ENCODE measurements at places on chromosomes 2 and 18.

GRCh38 chr2:63667132-63667700 lies 78.5 kb downstream of the MDH1 start:
- DNase-seq: no peak

DNA sequence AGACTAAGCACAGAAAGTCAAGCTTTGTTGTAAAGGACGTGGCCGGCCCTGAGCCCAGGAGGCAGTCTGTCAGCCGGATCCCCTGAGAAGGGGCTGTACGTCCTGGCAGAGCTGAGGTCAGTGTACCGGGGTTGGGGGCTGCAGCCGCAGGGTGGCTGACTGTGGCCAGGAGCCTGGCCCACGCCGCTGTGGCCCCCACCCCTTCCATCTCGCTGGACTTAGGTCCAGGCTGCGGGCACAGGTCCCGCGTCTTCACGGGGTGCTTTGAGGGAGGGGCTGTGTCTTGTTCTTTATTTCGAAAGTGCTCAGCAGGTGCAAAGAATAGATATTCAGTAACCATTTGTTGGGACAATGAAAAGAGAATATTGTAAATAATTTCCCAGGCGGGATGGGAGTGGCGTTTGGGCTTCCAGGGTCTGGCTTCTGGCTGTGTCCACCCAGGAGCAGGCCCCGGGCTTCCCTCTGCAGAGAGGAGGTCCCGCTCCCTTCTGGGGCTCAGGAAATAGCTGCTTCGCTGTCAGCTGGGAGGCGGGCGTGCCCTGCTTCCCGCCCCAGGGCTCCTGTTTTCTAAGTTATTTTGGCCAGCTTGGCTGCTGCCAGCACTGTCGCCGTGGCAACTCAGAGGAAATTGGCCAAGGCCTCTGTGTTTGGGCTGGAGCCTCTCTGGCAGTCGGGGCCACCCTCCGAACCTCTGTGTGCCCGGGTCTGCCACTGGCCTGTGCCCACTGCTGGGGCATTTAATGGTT lies 7.4 kb downstream of the NFATC1 start:
- peak; percentile 47 for DNase-seq

DNA sequence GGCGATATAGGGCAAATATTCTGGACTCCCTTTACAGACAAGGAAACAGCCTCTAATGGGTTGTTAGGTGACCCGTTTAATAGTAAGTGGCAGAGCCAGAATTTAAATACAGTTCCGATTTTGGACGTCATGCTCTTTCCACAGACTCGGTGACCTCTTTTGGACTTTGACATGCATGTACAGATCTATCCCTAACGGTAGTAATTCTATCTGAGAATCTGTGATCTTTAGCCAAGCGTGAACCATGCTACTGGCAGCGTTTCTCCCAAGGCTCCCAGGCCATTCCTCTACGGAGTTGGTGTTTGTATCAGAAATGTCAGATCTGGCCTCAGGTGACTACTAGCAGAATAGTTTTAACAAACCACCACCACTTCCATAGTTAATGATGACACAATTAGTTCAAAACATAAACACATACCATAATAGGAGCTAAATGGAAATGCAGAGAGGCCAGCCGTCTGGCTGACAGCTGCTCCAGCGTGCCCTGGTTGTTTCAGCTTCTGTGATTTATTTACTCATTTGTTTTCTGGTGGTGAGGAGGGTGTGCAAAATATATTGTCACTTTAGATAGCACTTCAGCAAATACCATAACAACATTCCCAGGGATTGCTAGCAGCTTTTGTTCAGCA lies 304.6 kb upstream of the LYPD1 start:
- no peak for DNase-seq

- no peak for DNase-seq
Measured at GRCh38 chr18:34114996-34115395, 109.7 kb downstream of the NOL4 start.

DNA sequence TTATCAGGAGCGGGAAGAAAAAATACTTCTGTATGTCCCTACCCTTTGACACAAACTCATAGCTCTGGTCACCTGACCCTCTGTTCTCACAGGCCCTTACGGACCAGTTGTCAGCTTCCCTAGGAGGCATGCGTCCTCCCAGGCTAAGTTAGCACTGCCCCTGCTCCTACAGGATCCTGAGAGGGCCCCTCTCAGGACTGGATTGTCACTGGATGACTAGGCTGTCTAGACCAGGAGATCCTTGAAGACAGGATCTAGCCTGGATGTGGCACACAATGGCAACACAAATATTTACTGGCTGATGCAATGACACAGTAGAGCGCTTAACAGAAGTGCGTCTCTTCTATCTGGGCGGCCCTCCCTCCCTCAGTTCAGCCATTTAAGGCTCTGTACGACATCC lies 7.7 kb downstream of the FAM228A start:
- no peak for DNase-seq

- DNase-seq: no peak
Measured at GRCh38 chr2:239157771-239158170, 243.0 kb downstream of the HDAC4 start.

DNA sequence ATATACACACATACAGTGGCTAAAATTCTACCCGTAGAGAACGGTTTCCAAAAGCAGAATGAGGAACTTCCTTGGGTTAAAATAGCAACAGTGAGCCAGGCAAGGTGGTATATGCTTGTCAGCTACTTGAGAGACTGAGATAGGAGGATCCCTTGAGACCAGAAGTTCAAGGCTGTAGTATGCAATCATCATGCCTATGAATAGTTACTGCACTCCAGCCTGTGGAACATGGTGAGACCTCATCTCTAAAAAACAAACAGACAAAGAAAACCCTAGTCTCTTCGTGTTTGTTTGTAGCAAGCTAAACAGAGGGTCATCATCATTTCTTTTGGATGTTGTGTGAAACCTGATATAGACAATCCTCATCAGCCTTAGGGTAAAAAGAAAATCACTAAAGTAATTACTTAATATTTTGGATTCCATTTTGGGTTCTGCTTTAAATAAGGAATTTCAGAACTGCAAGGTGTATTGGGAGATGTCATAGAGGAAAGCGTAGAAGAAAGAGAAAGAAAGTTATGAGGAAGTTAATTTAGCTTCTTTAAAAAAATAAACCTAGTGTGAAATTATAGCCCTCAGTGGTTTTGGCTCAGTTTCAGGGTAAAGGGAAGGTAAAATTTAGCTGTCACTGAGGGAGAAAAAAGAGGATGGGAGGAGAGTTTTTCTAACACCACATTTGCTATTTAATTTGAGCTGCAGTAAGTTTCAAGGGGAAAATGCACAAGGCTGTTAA lies 46.5 kb downstream of the PLEK start:
- DNase-seq: no peak

DNA sequence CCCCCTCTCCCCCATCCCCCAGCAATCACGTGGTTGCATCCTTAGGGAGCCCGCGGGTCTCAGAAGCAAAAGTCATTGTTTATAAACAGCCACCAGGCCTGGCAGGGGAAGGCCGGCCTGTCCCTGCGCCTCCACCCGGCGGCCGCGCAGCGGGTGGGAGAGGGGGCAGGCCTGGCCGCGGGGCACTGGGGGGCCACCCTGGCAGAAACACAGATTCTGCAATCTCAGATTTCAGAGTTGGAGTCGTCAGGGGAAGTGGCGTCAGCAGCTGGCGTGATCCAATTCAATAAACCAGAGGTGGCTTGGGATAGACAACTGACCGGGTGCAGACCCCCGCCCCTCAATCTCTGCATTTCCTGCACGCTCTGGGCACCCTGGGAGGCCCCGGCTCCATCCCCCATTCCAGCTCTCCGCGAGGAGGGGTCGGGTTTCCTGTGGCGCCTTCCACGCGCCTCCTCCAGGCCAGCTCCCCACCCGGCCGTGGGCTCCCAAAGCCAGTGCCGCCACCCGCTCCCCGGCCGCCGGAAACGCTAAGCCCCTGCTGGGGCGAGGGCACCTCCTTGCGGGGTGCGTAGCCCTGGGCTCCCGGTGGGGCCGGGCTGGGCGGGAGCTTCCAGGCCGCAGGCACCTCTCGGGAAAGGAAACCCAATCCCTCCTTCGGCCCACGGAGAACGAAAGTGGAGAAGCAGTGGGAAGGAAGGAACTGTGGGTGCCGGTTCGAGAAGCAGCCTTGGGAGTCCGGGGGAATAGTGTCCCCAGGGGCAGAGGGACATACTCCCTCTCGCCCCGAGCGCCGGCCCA lies 1.1 kb downstream of the BIN1 start:
- peak; percentile 59 for DNase-seq

DNA sequence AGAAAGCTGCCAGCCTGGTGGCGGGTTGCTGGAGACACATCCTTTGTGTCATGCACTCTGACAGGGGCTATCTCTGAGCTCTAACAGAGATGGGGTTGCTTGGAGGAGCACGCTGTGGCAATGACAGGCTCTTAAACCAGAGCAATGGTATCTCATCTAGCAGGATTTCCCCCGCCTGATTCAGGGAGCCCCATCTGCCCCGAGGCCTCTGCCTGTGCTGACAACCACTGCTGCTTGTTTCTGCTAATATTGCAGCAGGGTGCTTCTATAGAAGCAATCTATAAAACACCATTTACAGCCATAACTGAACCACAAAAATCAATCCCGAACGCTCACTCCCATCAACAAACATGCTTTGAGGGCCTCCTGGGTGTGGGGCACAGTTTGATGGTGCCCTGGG lies 12.8 kb upstream of the DNPEP start:
- DNase-seq: no peak

DNA sequence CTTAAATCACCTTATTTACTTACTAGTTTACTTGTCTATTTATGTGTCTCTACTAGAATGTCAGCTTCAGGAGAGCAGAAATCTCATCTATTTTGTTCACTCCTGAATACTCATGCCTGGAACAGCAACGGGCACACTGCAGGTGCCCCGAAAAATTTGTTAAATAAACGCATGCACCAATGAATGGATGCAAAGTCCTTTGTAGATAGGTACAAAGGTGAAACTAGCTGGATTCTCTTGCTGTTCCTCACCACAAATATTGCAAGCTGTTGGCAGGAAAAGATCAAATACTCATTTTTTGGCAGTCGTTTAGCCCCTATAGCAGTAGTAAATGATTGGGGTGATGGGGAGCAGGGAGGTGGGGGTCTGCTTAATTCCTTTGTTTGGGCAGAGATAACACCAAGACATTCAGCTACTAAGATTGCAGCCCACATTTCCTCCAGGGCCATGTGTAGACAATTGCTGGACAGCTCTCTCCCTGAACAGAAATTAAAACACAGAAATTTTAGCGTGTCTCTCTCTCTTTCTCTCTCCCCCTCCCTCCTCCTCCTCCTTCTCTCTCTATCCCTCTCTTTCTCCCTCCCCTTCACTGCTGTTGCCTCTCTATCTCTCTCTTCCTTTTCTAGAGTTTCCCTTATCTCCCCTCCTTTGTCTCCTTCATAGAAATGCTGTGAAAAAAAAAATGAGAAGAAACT lies 5.4 kb downstream of the MARCHF4 start:
- peak; percentile 32 for DNase-seq

DNA sequence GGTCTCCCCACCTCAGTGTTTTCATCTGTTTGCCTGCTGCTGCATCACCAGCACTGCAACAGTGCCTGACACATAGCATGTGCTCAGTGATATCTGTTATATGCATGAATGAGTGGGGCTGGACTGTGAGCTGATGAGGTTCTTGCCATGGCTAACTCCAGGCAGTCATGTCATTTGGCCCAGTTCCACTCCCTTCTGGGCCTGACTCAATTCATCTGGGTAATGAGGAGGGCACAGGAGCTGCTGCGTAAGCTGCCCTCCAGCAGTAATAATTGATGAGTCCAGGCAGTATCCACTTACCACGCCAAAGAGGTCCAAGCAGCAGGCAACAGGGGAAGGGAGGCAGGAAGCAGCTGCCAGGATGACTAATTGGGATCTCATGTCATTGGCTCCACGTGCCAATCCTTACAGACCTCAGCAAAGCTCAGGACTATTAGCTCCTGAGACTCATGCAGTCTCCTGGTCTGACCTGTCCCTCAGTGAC lies 34.1 kb upstream of the MAT2A start:
- DNase-seq: peak; percentile 87

DNA sequence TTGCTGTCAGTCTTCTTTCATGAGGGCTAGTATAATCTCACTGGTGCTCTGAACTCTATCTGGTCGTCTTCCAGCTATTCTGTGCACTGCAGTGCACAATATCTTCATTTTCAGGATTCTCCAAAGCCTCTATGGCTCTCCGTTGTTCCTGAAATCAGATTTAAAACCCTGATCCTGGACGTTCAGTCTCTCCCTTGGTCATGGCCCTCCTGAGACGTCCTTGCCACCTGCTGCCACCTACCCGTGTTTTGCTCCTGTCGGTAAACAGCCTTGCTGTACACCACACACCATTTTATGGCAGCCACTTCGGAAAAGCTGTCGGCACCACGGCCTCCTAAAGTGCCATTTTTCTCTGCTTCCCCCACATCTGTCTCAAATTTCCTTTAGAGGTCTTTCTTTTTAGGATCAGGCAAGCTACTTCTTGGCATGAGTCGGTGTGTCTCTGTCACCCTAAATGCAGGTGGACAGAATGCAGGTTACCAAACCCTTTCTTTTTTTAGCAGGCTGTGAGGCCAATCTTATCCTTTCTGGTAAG lies 170.0 kb downstream of the HRH4 start:
- DNase-seq: no peak

GRCh38 chr18:23077493-23078256 lies 57.6 kb upstream of the CABLES1 start:
- peak; percentile 35 for DNase-seq

DNA sequence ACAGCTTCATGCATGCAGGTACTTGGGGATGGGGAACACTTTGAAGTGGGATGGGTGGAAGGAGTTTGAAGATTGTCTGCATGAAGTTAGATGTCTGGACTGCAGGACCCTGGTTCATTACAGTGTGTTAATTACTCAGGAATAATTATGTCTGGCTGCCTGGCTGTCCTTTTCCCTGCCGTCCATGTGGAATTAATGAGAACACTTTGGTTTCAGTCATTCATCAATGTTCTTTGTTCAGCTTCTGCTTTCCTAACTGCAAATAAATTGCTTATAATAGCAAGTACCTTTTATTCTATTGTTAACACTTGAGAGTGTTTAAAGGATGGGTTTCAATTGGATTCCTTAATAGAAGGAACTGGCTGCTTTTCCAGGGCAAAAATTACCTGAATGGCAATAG lies 35.8 kb downstream of the MTCL1 start:
- DNase-seq: no peak

- DNase-seq: no peak
Measured at GRCh38 chr18:9354256-9354655, 19.7 kb downstream of the TWSG1 start.

GRCh38 chr18:79518028-79518682 lies 122.4 kb downstream of the NFATC1 start:
- no peak for DNase-seq

DNA sequence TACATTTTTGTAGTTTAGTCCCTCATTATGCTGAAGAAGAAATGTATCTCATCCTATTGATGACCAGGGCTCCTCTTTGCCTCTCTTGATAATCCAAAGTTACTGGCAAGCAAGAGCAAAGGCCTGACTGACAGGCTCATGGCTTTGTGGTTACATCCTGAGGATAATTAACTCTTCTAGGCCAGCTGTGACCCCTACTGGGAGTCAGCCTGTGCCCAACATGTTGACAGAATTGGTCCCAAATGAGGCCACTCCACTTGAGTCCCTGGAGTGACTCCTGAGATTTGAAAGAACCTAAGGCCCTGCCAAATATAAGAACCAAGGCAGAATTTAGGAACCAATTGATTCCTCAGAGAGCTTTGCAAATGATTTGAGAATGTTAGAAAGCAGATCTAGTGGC lies 973.8 kb upstream of the CELF4 start:
- DNase-seq: no peak

Data from fibroblast of pulmonary artery (primary cell).